ENCODE measurements at places on chromosomes 12 and 14. TPM values are rescaled to one million over a fixed set of nuclear protein-coding genes. Genes with fewer than 3 reads are reported as not detected.

TMPRSS12 gene
- total RNA-seq: not detected

DNA sequence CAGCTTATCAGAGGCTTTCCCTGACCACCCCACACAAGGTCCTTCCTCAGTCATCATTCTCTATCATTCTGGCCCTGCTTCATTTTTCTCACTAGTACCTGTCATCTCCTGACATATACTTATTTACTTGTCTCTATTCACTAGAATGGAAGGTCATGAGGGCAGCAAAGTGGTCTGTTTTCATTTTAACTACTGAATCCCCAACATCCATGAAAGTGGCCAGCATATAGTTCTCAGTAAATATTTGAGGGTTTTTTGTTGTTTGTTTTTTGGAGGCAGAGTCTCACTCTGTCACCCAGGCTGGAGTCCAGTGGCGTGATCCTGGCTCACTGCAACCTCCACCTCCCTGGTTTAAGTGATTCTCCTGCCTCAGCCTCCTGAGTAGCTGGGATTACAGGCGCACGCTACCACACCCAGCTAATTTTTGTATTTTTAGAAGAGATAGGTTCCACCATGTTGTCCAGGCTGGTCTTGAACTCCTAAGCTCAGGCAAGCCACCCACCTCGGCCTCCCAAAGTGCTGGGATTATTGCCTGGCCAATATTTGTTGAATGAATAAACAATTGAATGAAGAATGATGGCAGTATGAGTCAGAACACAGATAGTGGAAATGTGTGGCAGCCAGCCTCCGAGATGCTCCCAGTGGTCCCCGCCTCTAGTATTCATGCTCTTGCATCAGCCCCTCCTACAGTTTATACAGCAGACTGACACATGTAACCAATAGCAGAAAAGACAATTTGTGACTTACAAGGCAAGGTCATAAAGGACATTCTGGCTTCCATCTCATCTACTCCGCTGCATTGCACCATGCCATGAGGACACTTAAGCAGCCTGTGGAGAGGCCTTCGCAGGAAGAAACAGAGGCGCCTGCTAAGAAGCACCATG is 7.0 kb upstream of the ANO6 start:
- DNase-seq: no peak

DNA sequence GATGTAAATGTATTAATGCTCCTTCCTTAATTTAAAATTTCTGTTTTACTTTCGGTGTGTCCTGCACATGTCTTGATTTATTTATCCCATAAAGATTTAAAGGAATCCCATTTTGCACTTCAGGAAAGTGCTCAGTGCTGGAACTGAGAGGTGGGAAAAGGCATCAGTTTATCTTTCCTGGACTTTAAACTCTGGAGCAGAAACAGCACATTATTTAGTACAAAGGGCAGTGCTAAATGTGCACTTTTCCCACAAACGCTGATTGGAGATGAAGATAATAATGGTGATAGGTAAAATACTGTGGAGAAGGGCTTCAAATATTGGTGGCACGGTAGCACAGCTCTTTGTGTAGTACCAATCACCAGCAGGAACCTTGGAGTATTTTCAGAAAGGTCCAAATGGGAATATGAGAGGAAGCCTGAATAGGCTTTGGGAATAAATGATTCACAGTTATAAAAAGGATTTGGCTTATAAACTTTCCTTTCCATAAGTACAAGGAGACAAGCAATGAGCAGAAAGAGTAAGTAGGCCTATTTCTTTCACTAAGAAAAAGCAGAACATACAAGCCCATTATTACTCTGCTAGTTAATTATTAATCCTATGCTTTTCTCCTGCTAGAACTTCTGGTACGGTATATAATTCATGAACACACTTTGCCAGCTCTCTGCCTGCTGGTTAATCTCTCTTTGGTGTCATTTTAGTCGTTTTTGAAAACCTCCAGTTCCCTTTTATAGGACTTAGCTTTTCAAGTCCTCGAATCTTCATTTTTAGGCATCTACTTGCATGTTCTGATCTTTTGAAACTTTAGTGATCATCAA is 58.3 kb downstream of the SLC15A5 start:
- DNase-seq: no peak

GRCh38 chr14:75025082-75025481 is 22.4 kb downstream of the EIF2B2 start:
- no peak for DNase-seq

GRCh38 chr12:62776575-62776974 is 158.4 kb downstream of the PPM1H start:
- no peak for DNase-seq

ZNF384 gene
- total RNA-seq: 30.2 TPM

All from GM23338 (cell line).